Iris pigment epithelial cell (primary cell): ENCODE measurements at places on chromosomes 12 and 14.

DNA sequence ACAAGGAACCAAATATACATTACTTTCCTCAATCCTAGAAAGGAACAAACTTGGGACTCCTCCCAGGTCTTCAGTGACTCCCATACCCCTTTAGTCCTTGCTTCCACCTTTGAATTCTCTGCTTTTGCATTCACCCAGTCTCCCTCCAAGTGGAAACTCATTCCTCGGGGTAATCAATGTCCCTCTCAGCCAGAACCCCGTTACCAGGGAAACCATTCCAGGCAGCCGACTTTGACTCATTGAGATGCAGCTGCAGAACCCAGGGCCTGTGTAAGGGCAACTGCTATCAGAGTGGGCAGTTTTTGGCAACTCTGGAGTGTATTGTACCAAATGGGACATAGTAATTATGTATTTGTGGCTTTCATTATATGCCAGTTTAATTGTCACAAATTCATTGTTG, 186.2 kb downstream of the NRXN3 start:
- DNase-seq: no peak

GRCh38 chr12:43145481-43145880, 406.5 kb downstream of the ADAMTS20 start:
- no peak for DNase-seq

- DNase-seq: peak; percentile 32
These were observed 9.3 kb upstream of the PTHLH start for GRCh38 chr12:27981874-27982273.

DNA sequence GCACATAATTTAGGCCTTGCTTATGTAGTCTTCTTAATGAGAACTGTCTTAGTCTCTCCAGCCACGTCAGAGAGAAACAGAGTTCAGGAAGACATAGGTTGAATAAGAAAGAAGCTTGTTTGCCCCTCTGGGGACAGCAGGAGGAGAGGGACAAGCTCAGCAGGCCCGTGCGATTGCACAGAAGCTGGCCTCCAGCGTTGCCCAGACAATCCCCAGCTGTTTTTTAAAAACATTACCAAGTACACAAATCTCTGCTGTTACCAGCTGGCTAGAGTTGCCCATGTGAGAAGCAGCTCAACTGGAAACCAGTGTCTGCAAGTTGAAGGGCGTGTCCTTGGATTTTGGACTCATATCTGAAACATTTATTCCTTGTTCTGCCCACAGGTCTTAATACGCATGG, 232.6 kb downstream of the EFCAB11 start:
- no peak for DNase-seq

GRCh38 chr12:45991284-45992249, 1.2 kb upstream of the SCAF11 start:
- DNase-seq: peak; percentile 53

- no peak for DNase-seq
These were observed 83.1 kb downstream of the KICS2 start for GRCh38 chr12:64139021-64139420.

DNA sequence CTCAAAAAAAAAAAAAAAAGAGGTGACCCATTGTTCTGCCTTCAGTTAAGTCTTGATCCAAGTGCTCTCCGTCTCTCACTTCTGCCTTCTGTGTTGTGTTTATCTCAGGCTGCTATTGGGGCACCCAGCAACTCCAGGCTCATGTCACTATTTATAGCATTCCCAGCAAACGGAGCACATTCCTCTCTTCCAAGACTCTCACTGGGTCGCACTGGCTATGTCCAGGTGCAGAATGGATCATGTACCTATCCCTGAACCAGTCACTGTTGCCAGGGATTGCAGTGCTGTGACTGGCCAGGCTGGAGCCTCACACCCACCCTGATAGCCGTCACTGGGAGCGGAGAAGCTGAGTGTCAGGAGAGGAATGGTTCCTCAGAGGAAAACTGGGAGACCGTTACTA, 31.2 kb downstream of the RHOF start:
- DNase-seq: no peak

GRCh38 chr12:116838365-116838764, 42.9 kb downstream of the HRK start:
- DNase-seq: no peak

DNA sequence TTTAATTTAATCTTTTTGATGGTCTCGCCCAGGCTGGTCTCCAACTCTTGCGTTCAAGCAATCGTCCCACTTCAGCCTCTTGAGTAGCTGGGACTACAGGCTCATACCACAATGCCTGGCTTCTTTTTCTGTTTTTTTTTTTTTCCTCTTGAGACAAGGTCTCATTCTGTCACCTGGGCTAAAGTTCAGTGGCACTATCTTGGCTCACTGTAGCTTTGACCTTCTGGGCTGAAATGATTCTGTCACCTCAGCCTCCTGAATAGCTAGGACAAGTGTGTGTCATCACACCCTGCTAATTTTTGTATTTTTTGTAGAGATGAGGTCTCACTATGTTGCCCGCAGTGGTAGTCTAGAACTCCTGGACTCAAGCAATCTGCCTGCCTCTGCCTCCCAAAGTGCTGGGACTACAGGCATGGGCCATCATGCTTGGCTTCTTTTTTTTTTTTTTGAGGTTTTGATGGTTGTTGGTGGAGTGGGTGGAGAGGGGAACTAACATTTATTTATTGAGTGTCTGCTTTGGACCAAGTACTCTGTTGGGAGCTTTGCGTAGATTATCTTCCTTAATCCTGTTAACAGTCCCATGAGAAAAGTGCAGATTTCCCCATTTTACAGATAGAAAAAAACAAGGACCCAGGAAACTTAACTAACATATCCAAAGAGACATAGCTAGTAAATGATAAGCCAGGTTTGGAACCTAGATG, 102.0 kb downstream of the DIP2B start:
- no peak for DNase-seq
